HFF-Myc (cell line): ENCODE measurements at places on chromosomes 1 and 21.
A peak's percentile ranks its signal among the peaks of the same experiment; 100 is the strongest.

- no peak for DNase-seq
Observed at GRCh38 chr1:116036255-116036654, 59.9 kb downstream of the SLC22A15 start.

- peak; percentile 4 for DNase-seq
Observed at GRCh38 chr21:15221799-15222386, 157.1 kb upstream of the NRIP1 start.

- no peak for DNase-seq
Observed at GRCh38 chr1:174165471-174166137, 6.3 kb downstream of the RABGAP1L start.

DNA sequence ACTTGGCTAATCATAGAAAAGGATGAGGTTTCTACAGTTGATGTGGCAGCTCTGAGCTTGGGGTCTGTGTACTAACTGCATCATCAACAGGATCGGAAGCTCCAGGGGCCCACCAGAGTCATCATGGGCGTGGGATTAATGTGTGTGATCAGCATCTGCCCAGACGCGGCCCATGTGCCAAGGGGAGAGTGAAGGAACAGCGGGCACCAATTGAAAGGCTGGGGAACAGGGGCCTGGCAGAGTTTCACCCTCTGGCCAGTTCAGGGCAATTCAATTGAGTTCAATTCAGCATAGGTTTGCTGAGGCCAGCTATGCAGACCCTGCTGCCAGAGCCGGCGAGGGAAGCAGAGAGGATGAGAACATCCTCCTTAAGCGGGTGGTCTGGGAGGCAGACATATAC is 260.0 kb upstream of the AJAP1 start:
- no peak for DNase-seq

DNA sequence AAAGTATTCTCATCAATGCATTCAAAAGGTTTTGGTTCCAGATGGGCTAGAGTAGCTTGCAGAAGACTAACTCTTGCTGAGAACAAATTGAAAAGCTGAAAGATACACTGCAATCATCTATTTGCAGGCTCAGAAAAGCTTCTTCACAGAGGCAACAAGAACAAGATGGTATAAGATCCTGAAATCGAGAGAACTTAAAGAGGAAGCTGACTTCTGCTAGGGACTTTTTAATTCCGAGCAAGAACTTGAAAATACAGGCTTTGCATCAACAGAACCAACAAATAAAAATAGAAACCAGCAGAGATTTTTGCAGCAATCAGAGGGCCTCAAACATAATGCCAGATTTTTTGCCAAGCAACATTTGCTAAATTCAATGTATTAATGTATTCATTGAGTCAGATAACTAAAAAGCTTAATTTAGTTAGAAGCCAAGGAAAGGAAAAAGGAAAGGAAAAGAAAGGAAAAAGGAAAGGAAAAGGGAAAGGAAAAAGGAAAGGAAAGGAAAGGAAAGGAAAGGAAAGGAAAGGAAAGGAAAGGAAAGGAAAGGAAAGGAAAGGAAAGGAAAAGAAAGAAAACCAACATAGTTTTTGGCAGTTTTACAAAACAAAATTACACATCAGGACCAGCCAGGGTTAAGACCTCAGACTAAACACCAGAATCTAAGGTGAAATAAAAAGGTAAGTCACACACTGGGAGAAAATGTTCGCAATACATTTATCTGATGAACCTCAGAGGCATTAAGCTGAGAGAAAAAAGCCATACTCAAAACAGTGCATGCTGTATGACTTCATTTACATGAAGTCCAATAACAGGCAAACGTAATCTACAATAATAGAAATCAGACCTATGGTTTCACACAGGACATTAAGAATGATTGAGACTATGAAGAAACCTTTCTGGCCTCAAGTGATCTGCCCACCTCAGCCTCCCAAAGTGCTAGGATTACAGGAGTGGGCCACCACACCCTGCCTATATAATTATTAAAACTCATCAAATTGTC is 42.6 kb downstream of the FAF1 start:
- no peak for DNase-seq
